ENCODE measurements at places on chromosomes 13 and 19.

GRCh38 chr13:22915442-22916082 is 265.2 kb upstream of the SGCG start:
- DNase-seq = no peak

GRCh38 chr13:76607866-76608265 is 278.3 kb downstream of the KCTD12 start:
- no peak for DNase-seq

GRCh38 chr13:103036268-103036667 is 29.9 kb downstream of the SLC10A2 start:
- DNase-seq = no peak

DNA sequence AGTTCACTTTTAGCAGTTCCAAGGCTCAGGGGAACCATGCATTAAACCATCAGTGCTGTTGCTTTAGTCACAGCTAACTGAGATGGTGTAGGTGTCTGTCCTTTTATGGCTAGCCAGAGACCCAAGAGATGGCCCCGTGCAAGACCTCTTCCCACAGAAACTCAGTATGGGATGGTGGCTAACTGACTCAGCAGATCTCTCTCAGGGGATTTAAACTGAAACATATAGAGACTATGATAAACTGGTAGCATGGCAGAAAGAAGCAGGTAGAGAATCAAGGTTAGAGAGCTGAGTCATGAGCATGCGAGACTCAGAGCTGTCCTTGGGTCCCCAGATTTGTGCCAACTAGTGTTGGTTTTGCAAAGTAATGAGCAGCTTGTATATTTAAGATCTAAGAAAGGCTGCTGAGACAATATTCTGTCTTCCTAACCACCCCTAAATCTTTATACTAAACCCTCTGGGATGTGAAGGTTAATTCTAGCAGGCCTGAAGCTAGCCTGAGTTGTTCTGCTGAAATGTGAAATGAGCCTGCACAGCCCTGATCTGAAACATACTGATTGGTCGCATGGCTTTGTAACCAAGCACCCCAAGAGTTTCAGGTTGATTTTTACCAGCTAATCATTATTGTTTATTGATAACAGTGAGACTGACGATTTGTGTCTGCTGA is 6.5 kb upstream of the SCEL start:
- no peak for DNase-seq

DNA sequence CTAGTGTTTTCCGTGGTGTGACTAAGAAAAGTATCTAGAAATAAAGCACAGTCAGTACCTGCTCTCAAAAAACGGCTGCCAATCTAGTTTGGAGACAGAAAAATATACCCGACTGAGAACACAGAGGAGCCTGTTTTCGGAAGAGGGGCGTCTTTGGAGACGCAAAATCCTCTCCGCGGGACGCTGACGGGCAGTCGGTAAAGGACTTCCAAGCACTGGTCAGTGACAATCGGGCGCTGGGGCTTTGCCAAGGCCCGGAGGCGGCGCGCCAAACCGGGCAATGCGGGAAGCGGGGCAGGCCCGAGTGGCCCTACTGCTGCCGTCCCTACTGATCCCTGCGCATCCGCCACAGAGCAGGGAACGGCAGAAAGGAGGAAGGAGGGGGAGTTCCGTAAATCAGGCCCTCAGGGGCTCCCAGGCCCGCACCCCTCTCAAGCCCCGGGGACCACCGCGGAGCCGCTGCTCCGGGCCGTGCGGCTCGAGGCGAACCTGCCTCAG is 588 bp upstream of the DPY19L3 start:
- DNase-seq = peak; percentile 11

DNA sequence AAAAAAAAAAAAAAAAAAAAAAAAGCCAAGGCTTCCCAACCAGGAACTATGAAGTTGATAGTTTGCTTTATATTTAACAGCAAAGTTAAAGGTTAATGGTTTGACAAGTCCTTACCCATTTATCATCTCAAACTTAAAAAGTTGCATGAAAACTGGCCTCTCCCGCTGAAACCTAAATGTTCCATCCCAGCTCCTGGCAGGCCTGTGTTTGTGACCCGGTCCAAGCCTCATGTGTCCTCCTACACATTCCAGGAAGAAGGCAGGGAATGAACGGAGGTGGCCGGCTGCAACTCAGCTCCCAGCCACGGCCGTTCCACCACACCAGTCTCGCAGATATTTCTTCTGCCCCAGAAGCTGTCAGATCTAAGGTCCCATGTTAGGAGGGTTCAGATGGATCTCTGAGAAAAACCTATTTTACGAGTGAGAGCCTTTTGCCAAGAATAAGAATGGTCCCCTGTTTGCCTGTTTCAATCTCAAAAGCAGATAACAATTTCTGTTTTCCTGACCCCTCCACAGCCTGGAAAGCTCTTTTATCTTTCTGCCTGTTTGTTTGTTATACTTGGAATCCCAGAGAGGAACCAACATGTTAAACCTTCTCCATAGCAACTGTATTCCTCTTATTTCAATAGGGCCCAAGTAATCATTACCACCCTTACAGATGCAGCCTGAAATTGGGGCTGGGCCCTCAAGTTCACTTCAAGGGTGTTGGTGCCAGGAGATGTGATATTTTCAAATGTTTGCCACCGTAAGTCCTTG is 56.5 kb downstream of the KCTD12 start:
- DNase-seq = no peak

- DNase-seq = no peak
These were observed 17.2 kb upstream of the SLITRK6 start for GRCh38 chr13:85816413-85816812.

DNA sequence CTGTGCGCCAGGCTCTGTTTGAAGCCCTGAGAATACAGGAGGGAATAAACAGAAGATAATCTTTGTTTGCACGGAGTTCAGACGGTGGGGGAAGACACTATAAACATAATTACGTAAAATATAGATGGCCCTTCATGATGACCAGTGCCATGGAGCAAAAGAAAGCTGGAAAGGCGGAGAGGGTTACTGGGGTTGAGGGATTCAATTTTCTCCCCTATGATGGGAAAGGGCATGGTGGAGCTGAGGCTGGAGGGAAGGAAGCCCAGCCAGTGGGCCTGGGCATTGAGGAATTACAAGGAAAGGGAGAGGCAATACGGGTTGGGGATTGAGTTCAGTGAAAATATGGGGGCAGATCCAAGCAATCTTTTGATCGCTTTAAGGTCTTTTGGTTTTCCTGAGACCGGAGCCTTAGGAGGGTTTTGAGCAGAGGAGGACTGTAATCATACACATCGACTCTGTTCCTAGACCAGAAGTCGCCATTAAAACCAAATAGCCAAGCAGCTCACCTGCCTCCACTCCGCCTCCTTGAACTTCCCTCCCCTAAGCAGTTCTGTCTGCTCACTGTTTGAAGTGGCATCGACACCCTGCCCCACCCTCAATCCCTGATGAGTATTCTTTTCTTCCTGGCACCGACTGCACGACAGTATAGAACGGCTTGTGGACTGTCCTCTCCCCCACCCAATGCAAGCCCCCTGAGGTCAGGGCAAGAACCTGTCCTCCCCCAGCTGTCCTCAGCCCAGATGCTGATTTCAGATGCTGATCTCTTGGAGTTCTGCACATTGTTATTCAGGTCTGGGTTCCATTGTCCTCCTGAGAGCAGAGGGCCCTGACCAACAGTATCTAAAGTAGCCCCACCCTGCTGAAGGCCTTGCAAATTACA is 813 bp upstream of the ZNF296 start:
- no peak for DNase-seq

- DNase-seq = peak; percentile 52
These were observed 9.7 kb downstream of the DEDD2 start for GRCh38 chr19:42207767-42208271.
